ENCODE measurements at places on chromosomes 3 and 15.

- DNase-seq: no peak
Observed at GRCh38 chr3:175311946-175312345, 452.8 kb downstream of the NAALADL2 start.

DNA sequence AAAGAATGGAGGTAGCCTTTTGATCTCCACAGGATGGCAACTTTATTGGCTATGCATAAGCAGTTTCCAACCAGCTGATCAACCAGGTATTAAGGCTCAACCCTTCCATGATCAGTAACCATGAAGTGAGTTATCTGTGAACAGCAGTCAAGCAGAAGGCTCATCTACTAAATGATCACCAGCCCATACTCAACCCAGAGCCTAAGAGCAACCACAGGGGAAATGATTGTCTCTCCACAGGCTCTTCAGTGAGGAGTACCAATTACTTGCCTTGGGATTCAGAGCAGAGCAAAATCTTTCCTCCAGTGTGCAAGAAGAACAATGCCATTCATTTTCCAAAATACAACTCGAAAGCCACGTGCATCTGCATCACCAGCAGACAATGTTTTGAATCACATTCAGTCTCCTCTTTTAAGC, 754.8 kb downstream of the ROBO1 start:
- no peak for DNase-seq

DNA sequence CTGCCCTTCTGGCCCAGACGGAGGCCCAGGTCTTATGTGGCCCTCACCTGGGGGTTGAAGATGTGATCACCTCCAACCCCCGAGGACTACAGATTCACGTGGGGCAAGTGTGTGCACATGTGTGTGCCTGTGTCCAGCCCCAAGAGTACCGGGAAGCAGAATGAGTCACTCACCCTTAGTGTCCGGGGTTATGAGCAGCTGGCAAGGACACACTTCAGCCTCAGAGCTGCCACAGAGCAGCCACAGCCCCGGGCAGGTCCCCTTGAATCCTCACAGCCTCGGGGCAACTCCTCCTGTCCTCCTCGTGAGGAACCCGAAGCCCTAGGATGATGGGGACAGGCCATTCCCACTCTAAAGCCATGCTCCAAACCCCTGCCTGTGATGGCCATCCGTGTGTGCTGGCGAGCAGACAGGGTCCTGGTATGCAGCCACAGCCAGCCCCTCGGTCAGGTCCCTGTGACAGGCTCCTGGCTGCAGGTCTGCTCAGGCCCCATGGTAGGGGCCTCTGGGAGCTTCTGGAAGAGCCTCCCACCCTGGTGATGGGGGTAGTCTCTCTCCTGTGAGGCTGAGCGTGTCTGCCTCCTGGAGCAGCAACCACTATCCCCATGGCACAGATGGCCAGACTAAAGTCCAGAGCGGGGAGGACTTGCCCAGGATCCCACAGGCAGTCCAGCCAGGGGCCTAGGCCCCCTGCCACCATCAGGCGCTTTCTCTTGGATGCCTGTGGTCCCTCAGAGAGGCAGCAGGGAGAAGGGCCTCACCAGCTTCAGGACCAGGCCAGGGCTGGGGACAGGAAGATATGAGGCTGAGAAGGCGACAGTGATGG, 852 bp downstream of the STAB1 start:
- no peak for DNase-seq

DNA sequence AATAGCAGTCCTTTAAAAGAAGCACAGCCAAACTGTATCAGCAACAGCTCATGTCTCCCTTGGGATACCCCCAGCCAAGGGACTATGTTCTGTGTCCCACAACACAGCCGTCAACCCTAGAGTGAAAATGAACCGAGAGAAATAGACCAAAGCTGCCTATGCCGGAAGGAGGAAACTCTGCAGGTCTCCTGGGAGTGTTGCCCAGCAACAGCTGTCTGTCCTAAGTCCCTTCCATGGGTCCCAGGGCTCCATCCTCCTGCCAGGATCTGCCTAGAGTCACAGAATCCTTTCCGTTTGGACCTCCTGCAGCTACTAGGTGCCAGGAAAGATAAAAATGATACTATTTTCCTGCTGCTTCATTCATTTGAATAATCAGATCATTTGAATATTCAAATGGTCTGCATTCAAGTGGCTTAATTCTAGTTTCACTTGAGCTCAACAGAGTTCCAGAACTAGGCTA, 53.1 kb downstream of the TRANK1 start:
- no peak for DNase-seq

DNA sequence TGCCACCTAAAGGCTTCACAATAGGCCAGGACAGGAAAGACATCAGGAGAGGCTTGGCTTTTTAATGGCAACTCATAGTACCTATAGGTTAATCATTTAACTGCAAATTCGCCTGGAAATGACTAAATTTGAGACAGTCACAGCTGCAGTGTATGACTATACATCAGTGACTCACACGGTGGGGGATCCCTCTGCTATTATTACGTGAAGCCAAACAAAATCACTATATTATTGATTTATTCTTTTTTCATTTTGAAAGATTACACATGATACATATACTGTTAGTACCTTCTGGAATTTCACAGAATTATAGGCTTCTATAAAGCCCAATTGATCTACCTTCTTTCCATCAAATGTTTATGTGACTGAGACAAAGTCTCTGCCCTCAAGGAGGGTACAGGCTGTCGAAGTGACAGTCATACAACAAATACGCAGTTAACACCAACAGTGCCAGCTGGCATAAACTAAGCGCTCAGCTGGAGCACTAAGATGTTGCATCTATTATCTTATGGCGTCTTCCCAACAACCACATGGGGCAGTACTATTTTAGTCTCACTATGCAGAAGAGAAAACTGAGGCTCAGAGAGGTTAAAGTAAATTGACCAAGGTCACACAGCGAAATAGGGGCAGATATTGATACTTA, 82.0 kb upstream of the LMOD3 start:
- no peak for DNase-seq

GRCh38 chr15:32683906-32684584, 33.8 kb upstream of the GREM1 start:
- DNase-seq: no peak
